ENCODE measurements at places on chromosomes 16 and 17.

- DNase-seq: no peak
Measured at GRCh38 chr16:19436540-19436939, 18.9 kb downstream of the TMC5 start.

GRCh38 chr16:73610605-73611156 is 562.8 kb upstream of the ZFHX3 start:
- no peak for DNase-seq

DNA sequence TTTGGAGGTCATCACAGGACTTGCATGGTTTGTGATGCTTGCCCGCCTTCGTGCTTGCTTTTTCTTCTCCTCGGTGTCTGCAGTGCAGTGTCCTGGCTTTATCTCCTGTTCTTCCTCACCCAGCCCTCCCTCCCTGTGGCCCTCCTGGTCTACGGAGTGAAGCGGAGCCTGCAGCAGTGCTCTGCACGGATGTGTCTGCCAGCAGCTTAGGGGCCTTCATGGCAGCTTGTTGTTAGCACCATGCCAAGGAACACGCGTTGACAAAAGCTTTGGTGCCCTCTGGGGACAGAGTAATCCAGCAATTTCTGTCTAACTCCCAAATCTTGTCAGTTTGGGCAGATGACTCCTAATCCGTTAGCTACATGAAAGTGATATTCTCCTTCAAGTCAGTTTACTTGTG is 9.9 kb downstream of the DHODH start:
- no peak for DNase-seq

- no peak for DNase-seq
Measured at GRCh38 chr17:44766409-44767038, 7.7 kb downstream of the ADAM11 start.

GRCh38 chr16:78102122-78102660 is 2.7 kb downstream of the WWOX start:
- DNase-seq: no peak

DNA sequence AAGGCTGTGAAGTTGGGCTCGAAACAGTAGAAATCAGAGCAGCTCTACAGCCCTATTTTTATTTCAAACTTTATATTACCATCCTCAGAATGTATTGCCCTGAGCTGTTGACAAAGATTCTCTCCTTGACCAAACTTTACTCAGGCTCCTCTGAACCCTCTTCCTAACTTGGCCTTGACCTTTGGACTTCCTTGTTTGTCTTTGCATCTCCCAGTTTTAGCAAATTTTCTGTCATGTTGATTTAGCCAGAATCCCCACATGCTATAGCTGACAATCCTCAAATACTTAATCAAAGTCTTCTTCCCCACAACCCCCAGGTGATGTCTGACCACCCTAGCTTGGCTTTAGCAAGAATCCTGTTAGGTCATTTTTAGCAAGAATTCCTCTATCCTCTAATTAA is 87.4 kb upstream of the GRIN2A start:
- no peak for DNase-seq

- DNase-seq: no peak
Measured at GRCh38 chr17:79572136-79572925, 38.5 kb downstream of the RBFOX3 start.

DNA sequence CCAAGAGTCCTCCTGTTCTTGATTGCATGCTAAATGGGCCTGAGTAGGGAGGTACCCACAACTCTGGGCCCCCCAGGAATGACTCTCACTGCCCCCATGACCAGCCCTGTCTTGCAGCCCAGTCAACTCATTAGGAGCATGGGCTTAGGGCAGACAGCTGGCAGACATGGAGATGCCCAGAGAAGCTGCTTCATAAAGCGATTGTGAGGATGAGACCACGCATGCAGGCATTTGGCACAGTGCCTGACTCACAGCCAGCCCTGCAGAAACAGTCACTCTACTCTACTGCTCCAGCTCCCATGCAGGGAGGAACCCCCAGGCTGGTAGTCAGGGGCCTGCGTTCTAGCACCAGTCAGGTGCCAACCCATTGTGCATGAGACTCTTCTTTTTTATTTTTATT is 8.4 kb upstream of the C16orf82 start:
- DNase-seq: no peak

DNA sequence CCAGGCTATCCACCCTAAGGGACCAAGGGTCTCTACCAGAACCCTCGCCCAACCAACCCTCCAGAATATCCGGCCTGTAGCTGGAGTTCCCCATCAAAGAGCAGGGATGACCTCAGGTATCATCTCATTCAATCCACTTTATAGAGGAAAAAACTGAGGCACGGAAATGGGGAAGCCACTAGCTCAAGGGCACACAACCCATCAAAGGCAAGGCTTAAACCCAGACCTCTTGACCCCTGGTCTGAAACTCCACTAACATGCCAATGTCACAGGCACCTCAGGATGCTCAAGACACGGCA is 1.6 kb downstream of the TBC1D10B start:
- no peak for DNase-seq
